ENCODE measurements at places on chromosomes 12 and 14.

DNA sequence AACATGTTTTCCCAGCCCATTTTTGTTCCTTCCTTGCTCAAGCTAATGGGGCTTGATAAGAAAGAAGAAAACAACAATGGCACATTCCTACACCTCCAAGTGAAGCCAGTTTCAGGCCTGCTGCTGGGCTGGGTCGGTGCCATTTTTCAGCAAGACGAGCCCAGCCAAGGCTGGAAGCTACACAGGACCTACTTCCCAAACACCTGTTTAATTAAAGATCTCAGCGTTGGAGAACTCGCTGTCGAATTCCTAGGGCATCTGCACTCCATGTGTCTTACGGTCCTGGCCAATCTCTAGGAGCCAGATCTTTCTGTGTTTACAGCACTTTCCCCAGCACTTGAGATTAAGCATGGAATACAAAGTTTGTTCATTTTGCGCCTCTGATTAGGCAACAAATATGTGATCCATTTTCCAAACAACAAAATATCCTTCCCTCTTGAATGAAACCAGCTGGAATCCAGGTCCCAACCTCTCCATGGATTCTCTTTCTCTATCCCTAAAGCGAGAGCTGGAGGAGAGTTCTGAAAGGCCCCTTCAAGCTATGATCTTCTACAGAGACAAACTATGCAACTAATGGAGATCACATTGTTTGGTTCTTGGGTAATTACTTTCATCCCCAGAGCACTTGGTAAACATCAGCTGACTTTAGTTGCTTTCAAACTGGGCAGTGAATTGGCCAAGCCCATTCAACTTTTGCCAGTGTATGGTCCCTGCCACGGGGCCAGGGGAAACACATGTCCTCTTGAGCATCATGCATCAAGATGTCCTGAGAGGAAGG lies 34.3 kb upstream of the TC2N start:
- no peaks in the 10 kb centered on the region for H3K36me3 ChIP-seq
- no peaks in the 10 kb centered on the region for H3K27me3 ChIP-seq
- DNase-seq = no peak
- H3K27ac ChIP-seq = no peak overlapping the region
- no peak overlapping the region for H3K4me3 ChIP-seq

- peaks cover 9% of the 10 kb centered on the region for H3K4me1 ChIP-seq
- no peak overlapping the region for H3K4me3 ChIP-seq
- no peak overlapping the region for H3K27ac ChIP-seq
- DNase-seq = no peak
- H3K27me3 ChIP-seq = no peaks in the 10 kb centered on the region
These were observed 224.2 kb upstream of the EEA1 start for GRCh38 chr12:93153321-93153720.

GRCh38 chr12:91662021-91662420 lies 479.4 kb upstream of the DCN start:
- no peaks in the 10 kb centered on the region for H3K36me3 ChIP-seq
- no peak for DNase-seq
- no peaks in the 10 kb centered on the region for H3K27me3 ChIP-seq
- no peaks in the 10 kb centered on the region for H3K4me1 ChIP-seq
- no peak overlapping the region for H3K27ac ChIP-seq

DNA sequence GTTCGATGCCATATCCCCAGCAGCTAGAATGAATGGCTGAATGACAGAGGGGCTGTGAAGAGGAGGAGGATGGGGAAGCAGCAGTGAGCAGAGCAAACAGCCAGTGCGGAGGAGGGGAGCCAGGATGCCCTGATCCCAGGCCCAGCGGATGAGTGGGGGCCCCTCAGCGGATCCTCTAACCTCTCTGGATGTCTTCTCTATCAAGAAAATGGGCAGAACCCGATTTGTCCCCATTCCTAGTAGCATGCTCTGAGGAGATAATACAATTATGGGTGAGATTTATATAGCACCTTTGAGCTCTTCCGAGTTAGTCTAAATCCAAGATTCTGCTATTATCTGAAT lies 30.0 kb upstream of the RPLP0 start:
- H3K36me3 ChIP-seq = no peaks in the 10 kb centered on the region
- H3K4me3 ChIP-seq = no peak overlapping the region
- no peaks in the 10 kb centered on the region for H3K27me3 ChIP-seq
- peak overlapping the region; percentile 74 for H3K27ac ChIP-seq

- DNase-seq = no peak
- no peaks in the 10 kb centered on the region for H3K27me3 ChIP-seq
- no peak overlapping the region for H3K4me3 ChIP-seq
- peaks cover 6% of the 10 kb centered on the region for H3K4me1 ChIP-seq
These were observed 151.7 kb upstream of the GZMB start for GRCh38 chr14:24785698-24786097.

GRCh38 chr12:92146497-92147224 lies 1.0 kb upstream of the BTG1 start:
- DNase-seq = no peak
- H3K4me1 ChIP-seq = no peaks in the 10 kb centered on the region
- peak overlapping the region; percentile 88 for H3K27ac ChIP-seq

DNA sequence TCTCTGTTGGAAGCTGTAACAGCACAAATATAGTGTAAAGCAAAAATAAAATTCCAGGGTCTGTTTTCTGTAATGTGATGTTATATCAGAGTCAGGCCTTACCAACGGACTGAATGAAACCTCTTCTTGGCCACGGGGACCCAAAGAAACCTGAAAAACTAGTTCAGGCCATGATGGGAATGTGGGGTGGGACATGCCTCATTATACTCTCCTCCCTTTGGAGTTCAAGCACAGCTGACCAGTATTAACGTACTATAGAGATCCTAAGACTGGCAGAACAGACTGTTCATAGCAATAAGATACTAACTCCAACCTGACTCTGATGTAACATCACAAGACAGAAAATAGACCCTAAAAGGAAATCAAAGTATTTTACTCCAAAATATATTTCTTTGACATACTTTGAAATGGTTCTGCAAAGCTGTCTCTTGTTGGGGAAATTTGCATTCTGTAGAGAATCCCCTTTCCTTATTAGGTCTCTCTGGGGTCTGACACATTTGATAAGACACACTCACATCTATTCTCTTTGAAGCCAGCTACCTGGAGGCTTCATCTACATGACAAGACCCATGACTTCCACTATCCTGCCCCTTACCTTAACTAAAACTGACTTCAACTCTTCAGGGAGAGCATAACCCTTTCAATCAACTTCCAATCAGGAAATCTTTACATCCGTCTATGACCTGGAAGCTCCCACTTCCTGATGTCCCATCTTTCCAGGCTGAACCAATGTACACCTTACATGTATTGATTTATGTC lies 444.6 kb downstream of the SOX5 start:
- no peaks in the 10 kb centered on the region for H3K36me3 ChIP-seq
- H3K27me3 ChIP-seq = no peaks in the 10 kb centered on the region
- H3K4me3 ChIP-seq = no peak overlapping the region
- no peak for DNase-seq
- H3K4me1 ChIP-seq = no peaks in the 10 kb centered on the region

All from esophagus squamous epithelium (tissue), 5 donors.